GF-D8 (cell line): ENCODE measurements at places on chromosomes 7 and 10.

GRCh38 chr7:363626-364025 lies 73.7 kb downstream of the FOXL3 start:
- DNase-seq: no peak

DNA sequence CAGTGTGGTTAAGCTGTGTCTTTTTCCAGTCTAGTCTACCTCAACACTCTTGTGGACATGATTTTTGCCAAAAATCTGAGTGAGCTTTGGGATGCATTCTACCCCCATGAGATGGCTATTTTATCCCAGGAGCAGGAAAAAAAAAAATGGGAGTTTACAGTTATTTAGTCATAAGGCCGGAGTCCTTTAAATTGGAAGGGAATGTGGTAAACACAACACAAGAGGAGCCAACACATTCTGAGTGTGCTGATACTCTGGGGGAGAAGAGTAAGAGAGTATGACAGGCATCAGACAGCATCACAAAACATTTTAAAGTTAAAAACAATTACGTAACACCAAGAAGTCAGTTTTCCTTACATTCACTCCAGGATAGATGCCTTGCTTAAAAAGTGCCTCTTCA lies 46.1 kb downstream of the C1GALT1 start:
- DNase-seq: no peak

DNA sequence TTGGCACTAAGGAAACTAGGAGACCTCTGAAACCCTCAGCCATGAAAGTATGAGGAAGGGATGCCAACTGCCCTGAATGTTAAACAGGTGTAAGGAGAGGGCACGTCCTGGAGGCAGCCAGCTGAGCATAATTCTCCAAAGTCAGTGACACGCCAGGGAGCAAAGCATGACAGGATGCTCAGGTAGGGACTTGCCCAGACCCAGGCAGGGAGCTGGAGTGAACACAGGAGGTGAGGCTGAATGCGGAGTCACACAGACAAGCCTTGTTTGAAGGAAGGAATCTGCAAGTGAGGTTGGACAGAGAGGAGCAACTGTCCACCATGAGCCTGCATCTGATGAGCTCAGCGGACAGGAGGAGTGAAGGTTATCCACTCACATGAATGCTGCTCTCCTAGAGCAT lies 41.5 kb downstream of the KLRG2 start:
- DNase-seq: no peak

- no peak for DNase-seq
These were observed 150.6 kb downstream of the CDH23 start for GRCh38 chr10:71547312-71547711.

- DNase-seq: no peak
These were observed 66.2 kb upstream of the ARID5B start for GRCh38 chr10:61835069-61835945.

GRCh38 chr10:15879058-15879457 lies 18.8 kb upstream of the MINDY3 start:
- no peak for DNase-seq

- DNase-seq: peak; percentile 16
These were observed 649 bp downstream of the SCD start for GRCh38 chr10:100347568-100348195.

GRCh38 chr7:587767-588166 lies 68.1 kb upstream of the PDGFA start:
- DNase-seq: no peak

DNA sequence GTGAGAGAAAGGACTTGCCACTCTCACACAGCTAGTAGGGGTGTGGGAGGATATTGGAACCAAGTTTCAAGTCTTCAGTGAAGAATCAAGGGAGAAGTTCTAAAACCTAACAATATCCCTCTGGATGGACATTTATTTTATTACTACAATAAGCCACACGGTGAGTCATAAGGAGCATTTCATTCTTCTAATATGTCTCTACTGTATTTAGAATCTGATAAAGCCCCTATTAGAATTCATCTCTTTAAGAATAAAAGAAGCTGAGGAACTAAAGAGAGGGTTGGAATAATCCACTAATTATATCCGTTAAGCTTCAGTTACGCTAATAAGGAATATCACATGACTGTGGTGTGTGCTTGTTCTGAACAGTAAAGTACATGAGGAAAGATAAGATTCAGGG lies 40.9 kb upstream of the ATRNL1 start:
- DNase-seq: no peak

DNA sequence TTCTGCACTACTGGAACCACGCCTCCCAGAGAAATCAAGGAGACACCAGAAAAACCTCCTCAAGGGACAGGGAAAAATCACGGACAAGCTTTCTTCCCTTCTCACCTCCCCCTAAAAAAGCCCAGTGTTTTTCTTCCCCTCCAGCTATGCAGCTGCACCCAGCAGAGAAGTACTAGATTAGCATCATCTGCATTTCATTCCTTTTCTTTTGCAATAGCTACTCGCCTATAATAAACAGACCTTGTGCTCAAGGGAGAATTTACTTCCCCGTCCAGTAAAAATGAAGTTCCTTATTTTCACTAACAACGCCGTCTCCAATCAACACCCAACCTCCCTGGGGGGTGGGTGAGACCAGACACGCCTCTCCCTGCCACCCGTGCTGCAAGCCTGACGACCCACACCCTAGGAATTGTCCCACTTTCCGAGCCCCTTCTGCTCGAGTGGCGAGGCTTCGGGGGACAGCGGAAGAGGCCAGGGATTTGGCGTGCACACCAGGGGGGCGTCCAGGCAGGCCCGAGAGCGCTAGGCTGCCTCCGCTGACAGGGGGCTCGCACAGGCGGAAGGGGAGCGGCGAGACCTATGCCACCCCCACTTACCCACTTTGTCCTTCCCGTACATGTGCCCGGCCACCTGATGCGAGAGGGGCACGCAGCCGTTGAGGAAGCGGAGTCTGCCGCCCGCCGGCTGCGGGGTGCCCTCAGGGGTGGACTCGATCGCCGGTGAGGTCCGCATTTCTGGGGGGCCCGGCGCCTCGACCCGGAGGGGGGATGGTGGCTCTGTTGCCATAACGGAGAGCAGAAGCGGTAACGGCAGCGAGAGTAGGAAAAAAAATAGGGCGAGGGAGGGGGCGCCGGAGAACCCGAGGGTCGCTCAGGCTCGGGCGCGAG lies 625 bp downstream of the IPMK start:
- DNase-seq: peak; percentile 95

- DNase-seq: no peak
These were observed 1.7 kb downstream of the PON2 start for GRCh38 chr7:95433129-95433528.

- no peak for DNase-seq
These were observed 549.0 kb upstream of the VSTM2A start for GRCh38 chr7:53993224-53993623.

DNA sequence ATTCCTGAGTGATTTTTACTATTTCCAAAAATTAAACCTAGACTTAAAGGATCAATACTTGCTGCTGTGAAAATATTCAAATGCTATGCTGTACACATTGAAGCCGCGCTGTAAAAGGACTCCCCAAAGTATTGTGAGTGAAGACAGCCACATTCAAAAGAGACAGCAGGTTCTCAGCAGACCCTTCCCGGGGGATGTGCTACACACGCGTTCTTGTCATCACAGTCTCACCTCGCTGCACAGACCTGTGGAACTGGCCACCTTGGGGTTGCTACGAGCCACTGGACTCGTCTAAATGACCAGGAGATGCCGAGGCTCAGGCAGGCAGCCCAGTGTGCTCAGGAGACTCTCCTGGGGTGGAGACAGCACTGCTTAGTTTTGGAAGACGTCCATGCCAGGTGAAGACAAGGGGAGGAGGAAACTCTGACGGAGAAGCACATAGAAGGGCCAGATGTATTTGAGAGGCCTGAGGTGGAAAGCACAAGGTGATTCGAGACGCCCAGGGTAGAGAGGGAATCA lies 367.7 kb upstream of the SHH start:
- DNase-seq: no peak
